ENCODE measurements at places on chromosomes 12 and 14.

- DNase-seq = no peak
Measured at GRCh38 chr14:103485504-103485903, 37.1 kb downstream of the CKB start.

- DNase-seq = no peak
Measured at GRCh38 chr12:116135209-116135930, 142.1 kb downstream of the MED13L start.

DNA sequence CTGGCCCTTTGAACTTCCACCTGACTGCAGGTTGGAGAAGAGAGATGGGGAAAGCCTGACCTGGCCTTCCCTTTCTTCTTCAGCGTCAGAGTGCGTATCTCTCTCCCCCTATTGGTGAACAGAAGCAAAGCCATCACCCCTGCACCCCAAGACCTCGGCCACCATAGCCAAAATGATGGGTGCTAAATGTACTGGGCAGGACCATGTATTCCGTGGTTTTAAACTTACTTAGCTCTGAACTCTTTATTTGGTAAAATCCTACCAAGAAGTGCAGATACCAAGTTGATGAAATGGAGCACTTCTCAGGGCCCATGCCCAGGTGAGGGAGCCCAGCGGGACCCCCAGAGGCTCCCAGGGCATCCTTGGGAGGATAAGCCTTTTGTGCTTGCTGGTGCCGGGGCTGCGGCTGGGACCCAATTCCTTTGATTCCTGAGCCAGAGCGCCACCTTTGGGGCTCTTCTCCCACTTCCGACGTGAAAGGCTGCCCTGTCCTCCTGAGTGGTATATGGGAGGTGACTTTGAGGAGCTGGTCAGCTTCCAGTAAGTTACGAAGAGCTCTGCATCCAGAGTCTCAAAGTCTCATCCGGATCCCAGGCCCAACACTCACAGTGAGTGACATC is 9.4 kb downstream of the CCND2 start:
- DNase-seq = no peak

- no peak for DNase-seq
Measured at GRCh38 chr14:74257941-74258763, 18.9 kb downstream of the VSX2 start.

DNA sequence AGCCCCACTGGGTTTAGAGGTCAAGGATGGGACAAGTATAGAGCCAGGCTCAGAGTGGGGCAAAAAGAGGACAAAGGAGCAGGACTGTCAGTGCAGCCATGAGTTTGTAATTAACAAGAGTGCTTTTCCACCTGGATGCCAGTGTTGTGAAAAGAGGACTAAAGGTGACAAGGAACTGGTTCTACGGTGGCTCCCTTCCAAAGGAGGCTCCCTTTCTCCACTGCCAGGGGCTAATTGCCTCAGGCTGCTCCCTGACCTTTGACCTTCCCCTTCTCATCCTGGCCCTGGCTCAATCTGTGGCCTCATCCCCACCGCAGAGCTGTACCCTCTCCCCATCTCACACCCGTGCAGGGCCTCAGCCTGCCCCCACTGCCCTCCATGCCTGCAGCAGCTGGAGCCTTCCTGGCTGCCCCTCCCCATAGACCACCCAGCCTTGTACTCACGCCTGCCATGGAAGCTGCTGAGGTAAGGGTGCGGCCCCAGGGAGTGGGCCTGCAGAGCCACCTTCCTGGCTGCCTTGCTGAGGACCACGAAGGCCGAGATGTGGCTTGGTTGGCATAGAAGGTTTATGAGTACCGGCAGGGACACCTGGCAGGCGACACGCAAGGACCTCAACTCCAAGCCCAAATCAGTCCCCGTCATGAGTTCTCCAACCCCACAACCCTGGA is 24.8 kb upstream of the FKBP4 start:
- no peak for DNase-seq

- DNase-seq = no peak
Measured at GRCh38 chr14:31745741-31746140, 184.5 kb downstream of the NUBPL start.

GRCh38 chr14:52080808-52081755 is 12.2 kb upstream of the NID2 start:
- DNase-seq = no peak

All from stimulated activated CD4-positive, alpha-beta T cell treated with anti-CD3 and anti-CD28 coated beads, Interleukin-1b, Interleukin-23, amount 100 ng/mL, for 1 hour (primary cell).